ENCODE measurements at places on chromosomes 7 and 10.
A peak's percentile ranks its signal among the peaks of the same experiment; 100 is the strongest.

DNA sequence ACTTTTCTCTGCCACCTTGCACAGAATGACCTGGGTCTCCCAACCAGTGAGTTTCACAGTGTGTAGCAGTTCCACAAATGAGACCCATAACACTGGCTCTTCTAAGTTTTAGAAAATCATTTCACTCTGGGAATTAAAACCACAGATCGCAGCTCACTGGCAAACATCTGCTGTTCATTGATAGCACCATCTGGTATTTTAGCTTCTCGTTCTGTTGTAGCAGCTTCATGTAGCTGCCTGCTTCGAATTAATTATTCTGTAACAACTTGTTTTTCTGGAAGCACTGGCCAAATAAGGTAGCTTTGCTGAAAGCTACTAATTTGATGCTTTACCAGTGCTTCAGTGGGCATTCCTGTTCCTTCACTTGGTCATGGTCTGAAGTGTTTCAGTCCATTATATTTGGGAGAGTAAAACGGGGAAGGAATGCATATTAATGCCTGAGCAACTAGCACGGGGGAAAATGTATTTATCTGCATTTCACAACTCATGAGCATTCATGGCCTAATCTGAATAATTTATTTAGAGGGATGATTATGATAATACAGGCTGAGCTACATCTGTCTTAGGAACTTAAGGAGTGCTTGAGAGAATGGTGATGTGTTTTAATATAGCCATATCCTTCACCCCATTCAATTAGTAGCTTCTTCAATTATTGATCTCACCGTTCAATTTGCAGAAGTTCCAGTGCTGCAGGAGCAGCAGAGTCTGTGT is 447.4 kb downstream of the XPNPEP1 start:
- no peak for DNase-seq

DNA sequence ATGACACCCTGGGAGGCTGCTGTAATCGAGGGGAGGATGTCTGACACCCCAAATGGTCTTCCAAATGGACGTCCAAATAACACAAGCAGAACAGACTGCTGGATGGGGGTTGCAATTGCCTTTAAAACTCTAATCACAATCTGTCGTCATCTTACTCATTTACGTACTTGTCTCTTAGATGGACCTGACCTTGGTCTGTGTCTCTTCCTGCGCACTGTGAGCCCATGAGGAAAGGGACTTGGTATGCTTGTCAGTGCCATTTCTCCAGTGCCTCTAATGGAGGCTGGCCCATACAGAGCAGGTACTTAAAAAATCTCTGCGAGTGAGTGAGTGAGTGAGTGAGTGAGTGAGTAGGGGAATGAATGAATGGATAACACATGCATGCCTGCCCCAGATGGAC is 93.3 kb downstream of the DLG5 start:
- DNase-seq, result no peak

DNA sequence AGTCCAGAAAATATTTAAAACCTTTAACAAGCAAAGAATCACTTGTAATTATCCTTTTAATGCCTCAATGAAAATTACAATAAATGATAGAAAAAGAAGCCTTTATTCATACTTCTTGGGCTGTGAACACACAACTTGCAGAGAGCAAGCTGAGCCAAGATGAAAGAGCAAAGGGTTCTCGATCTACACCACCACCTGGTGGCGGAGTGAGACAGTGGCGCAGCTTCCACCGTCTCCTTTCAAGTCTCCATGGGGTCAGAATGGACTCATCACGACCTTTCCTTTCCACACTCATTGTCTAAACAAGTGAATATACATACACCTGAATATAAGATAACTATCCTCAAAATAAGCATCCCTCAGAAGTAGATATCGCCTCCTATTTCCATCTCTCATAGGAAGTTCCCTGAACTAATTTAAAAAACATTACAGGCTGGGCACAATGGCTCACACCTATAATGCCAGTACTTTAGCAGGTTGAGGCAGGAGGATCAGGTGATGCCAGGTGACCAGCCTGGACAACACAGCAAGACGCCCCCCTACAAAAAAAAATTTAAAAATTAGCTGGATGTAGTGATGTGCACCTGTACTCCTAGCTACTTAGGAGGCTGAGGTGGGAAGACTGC is 40.7 kb downstream of the ATE1 start:
- DNase-seq, result peak; percentile 59

- peak; percentile 59 for DNase-seq
Measured at GRCh38 chr10:72340510-72341261, 14.0 kb downstream of the DNAJB12 start.

DNA sequence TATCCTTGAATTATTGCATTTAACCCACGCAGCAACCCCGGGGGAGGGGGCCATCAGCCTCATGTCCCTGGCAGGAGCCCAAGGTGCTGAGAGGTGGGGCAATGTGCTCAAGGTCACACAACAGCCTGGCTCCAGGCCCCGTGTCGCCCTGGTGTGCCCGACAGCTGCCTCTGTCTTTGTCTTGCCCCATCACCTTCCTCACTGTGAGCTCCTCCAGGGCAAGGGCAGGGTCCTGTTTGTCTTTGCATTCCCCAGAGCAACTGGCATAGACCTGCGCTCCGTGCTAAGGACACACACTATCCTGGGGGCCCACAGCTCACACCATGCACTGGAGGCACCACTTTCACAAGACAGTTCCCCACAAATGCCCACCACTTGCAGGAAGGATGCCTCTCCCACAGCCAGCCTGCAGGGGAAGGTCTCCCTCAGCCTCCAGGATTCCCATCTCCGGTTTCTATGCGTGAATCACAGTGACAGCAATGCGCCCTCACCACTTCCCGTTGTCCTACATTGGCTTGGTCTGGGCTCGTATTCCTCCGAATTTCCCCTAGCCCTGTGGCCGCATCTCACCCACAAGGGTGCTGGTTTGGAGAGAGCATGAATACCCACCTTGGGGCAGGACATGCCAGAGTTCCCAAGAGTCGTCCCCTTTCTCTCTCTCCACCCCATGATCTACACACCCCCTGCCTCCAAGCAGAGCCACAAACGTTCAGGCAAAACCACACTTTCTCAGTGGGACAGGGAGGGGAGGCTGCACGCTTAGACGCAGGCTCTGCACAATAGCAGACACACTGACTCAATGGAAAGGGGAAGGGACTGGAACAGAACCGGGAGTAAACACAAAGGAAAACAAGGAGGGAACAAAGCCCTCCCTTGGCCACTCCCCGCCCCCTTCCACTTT is 10.3 kb downstream of the ITPRIP start:
- peak; percentile 93 for DNase-seq

GRCh38 chr7:45013465-45013967 is 13.5 kb downstream of the CCM2 start:
- no peak for DNase-seq

DNA sequence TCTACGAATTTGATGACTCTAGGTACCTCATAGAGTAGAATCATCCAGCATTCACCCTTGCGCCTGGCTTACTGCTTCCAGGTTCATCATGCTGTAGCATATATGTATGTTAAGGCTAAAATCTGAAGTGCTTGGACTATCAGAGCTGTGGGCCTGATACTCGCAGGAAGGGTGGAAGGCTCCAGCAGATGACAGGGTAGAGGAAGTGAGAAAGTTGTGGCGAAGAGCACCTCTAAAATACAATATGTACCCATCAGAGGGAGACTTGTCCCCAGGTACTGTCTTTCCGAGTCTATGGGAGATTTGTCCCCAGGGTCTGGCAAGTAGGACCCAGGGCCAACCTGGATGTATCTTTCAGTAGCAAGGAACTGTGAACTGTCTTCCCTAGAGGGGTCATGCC is 48.1 kb upstream of the PLEKHA1 start:
- no peak for DNase-seq

DNA sequence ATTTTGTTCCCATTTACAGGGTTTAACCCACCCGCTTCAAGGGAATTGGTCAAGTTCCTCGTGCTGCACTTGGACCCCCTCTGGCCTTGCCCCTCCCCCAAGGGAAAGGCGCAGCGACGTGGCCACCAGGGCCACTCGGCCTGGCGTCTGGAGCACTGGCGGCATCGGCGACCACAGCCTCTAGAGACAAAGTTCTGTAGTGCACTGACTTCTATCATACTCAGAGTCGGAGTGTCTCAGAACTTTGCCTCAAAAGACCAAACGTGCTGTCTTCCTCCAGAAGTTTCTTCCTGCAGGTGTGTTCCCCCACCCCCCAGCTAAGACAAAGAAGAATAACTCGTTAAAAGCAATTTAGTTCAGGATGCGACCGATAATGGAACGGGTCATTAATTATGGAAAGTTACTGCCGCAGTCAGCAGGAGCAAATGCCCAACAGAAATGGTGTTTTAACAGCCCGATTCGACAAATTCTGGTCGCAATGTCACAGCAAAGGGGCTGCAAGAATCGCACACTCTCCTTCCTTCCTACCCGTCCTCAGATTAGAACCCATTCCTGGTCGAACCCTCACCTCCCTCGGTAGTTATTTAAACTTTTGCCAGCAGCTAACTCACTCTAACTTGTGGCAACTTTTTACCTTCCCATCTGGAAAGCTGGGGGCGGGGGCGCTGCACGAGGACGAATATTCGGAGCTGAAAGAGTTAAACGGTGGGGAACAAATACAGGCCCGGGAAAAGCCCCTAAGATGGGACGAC is 202.1 kb upstream of the NFE2L3 start:
- DNase-seq, result no peak

GRCh38 chr10:61318429-61318828 is 134.8 kb downstream of the TMEM26 start:
- no peak for DNase-seq

Measured in fibroblast of skin of back (primary cell).